ENCODE measurements at places on chromosomes 1 and 21.

- DNase-seq = no peak
Measured at GRCh38 chr1:78549891-78550290, 59.1 kb downstream of the PTGFR start.

GRCh38 chr1:170318736-170319135 lies 173.0 kb downstream of the NTMT2 start:
- no peak for DNase-seq

- no peak for DNase-seq
Measured at GRCh38 chr21:30014886-30015285, 75.1 kb upstream of the GRIK1 start.

- no peak for DNase-seq
Measured at GRCh38 chr1:76425201-76426145, 350.9 kb downstream of the ST6GALNAC3 start.

- no peak for DNase-seq
Measured at GRCh38 chr1:84377480-84378095, 20.7 kb upstream of the DNASE2B start.

DNA sequence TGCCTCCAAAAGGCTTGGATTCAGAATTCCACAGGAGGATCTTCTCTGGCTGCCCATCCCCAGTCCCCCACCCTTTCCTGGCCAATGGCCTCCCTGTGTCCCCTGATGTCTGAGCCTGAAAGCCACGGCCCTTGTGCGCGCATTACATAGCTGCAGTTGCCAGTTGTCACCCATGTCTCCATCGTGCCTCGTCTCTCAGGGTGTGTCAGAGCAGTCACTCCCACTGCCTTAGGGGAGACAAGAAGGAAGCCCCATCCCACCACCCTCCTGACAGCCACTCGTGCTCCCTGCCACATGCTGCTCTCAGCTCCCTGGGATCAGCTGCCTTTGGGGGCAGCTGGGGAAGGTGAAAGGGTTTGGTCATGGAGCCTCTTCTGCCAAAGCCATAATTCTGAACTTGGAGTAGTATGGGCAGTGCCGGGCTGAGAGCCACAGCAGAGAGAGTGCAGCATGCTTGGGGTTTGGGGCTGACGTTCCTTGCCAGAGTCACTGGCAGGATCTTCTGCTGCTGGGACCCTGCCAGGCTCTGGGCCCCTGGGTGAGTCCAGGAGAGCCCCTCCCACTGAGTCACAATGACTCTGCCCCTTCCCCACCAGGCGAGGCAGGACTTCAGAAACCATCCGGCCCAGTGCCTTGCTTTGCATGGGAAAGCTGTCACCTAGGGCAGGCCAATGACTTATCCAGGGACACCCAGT lies 285.9 kb upstream of the VAMP3 start:
- no peak for DNase-seq

- DNase-seq = no peak
Measured at GRCh38 chr1:2198571-2198970, 4.0 kb upstream of the FAAP20 start.

- DNase-seq = no peak
Measured at GRCh38 chr21:27250366-27250765, 283.5 kb upstream of the ADAMTS5 start.

DNA sequence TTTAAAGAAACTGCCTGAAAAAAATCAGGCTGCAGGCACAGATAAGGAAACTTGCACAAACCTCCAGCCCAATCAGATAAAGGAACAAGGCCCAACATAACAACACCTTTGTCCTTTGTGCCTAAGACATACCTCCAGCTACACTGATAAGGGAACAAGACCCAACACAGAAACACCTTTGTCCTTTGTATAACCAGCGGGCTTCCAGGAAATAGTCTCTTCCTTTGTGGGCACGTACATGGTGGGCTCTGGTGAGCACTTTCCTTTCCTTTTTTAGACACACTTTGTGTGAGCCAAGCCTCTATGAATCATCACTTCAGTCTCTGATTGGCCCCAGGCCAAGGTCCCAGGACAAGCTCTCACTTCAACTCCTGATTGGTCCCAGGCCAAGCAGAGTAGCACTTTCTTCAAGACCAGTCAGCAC lies 23.6 kb downstream of the ZNF670 start:
- no peak for DNase-seq

DNA sequence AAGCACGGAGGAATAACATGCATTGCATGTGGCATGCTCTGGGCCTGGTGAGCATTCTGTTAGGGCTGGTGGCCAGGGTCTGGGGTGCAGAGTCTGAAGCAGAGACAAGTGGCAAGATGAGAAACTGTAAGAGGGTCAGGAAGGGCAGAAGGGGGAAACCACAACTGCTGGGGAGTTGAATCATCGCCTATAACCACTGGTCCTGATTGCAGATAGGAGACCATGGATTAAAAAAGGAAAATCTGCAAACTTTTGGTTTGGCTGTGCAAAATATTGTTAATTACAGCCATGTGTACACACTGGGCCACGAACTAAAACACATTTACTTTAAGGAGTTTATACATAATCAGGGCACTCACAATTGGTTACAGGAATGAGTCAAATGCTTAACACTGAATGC lies 76.6 kb downstream of the TGFBR3 start:
- DNase-seq = no peak

GRCh38 chr1:36464605-36465393 lies 615 bp upstream of the MRPS15 start:
- DNase-seq = no peak

GRCh38 chr1:27832762-27833161 lies 2.2 kb downstream of the PPP1R8 start:
- no peak for DNase-seq

DNA sequence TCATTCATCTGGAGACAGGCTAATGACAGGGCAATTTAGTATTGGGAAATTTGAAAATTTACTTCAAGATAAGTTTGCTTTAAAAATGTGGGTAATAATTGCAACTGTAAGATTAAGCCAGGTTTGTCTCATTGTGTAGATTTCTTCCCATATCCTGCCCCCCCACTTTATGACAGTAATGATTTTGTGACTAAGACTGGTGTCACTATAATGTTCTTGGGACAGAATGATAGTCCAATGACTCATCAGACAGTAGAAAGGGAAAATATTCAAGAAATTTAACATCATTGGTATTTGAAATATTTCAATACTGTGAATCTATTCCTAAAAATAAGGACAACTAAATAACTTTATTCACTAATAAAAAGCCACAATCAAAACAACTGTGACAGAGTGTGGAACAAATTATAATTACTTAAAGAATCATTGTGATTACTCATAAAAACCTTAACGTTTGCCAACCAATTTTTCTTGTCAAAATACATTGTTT lies 36.7 kb downstream of the FH start:
- no peak for DNase-seq

GRCh38 chr1:210363119-210363518 lies 34.4 kb downstream of the HHAT start:
- no peak for DNase-seq

DNA sequence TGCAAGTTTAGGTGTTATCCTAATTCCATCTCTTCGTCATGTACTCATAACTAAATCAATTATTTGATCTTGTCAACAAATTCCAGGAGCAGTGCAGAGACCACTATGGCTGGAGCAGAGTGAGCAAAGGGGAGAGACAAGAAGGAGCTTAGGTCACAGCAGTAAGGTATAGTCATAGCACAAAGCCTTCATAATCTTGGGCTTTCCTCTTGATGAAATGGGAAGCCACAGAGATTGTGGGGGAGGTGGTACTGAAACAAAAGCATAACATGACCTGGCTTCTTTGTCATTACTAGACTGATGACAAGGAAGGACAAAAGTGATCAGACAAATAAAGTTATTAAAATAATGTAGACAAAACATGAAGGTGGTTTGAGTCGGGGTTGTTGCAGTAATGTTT lies 60.1 kb upstream of the PTGS2 start:
- no peak for DNase-seq

All from activated CD4-positive, alpha-beta T cell treated with anti-CD3 and anti-CD28 coated beads, Interleukin-2, amount 50 U/mL, for 24 hours (primary cell).